Suprapubic skin (tissue), 4 donors: ENCODE measurements at places on chromosomes 7 and 10. TPM values are rescaled to one million over a fixed set of nuclear protein-coding genes. Genes with fewer than 3 reads are reported as not detected.

Gene C7orf57
- total RNA-seq: not detected

Gene ZNF804B
- total RNA-seq: not detected

- H3K27me3 ChIP-seq: no peaks in the 10 kb centered on the region
- H3K4me1 ChIP-seq: no peaks in the 10 kb centered on the region
- H3K4me3 ChIP-seq: no peak overlapping the region
- no peak for DNase-seq
- no peak overlapping the region for H3K27ac ChIP-seq
Measured at GRCh38 chr10:105358911-105359310, 717.8 kb downstream of the SORCS3 start.

DNA sequence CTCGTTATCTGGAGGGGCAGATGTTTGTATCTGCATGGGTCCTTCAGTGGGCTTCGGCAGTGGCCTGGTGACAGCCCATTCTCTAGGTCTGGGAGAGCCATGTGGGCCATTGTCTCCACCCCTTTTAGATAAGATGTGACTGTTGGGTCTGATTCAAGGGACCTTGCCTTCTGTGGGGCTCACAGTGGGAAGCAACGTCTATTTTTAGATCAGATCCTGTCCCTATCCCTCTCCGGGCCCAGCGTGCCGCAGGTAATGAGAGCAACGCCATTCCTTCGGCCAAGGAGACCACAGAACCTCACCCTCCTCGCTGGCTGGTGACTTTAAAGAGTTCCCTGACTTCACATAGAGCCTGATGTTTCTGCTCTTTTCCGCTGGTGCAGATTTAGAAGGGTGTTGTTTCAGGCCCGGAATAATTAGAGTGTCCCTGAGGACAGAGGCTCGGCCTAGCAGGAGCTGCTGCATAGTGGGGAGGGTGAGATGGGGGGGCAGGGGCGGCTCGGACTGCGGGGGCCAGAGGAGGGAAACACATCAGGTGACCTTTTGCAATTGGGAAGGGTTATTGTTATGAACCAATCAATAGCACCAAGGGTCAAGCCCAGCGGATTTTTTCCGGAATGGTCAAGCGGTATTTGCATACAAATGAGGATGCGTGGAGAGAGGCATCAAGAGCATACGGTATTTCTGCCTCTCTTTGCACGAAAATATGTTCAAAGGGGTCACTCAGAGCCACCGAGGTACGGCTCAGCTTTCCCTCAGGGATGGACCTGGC lies 503.0 kb upstream of the FOXK1 start:
- H3K27me3 ChIP-seq: no peaks in the 10 kb centered on the region
- H3K4me3 ChIP-seq: no peak overlapping the region
- no peak overlapping the region for H3K27ac ChIP-seq
- no peak for DNase-seq
- H3K4me1 ChIP-seq: peaks cover 8% of the 10 kb centered on the region
- H3K36me3 ChIP-seq: no peaks in the 10 kb centered on the region

- no peak for DNase-seq
- H3K36me3 ChIP-seq: no peaks in the 10 kb centered on the region
- no peak overlapping the region for H3K27ac ChIP-seq
- H3K4me3 ChIP-seq: no peak overlapping the region
Measured at GRCh38 chr7:140312141-140312846, 86.0 kb downstream of the SLC37A3 start.
